ENCODE measurements at places on chromosomes 4 and X. TPM values are rescaled to one million over a fixed set of nuclear protein-coding genes. Genes with fewer than 3 reads are reported as not detected.

DNA sequence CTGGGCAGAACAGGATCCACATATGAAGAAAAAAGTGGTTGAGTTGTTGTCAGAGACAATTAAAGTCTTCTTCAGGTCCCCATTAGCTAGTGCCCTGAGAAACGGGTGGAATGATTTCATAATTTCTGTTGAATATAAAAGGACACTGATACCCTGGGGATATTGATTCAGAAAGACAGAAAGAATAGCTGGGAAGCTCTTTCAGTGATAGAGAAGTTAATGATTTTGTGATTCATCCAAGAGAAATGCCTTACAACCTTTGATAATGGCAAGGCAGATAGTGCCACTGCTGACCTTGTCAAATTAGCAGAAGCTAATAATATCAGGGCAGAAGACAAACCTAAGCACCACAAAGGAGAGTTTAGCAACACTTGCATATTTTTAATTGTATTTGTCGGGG, 37.9 kb downstream of the UNC5C start:
- no peaks in the 10 kb centered on the region for H3K4me1 ChIP-seq
- no peak for DNase-seq
- no peak overlapping the region for H3K4me3 ChIP-seq
- no peaks in the 10 kb centered on the region for H3K36me3 ChIP-seq

GRCh38 chr4:4930677-4931076, 71.2 kb downstream of the MSX1 start:
- no peaks in the 10 kb centered on the region for H3K4me1 ChIP-seq
- DNase-seq: no peak
- H3K4me3 ChIP-seq: no peak overlapping the region
- H3K27ac ChIP-seq: no peak overlapping the region
- no peaks in the 10 kb centered on the region for H3K36me3 ChIP-seq
- peaks cover 5% of the 10 kb centered on the region for H3K27me3 ChIP-seq

- no peaks in the 10 kb centered on the region for H3K27me3 ChIP-seq
- H3K4me1 ChIP-seq: no peaks in the 10 kb centered on the region
- no peaks in the 10 kb centered on the region for H3K36me3 ChIP-seq
- DNase-seq: no peak
- no peak overlapping the region for H3K4me3 ChIP-seq
Observed at GRCh38 chrX:110327336-110327735, 9.5 kb upstream of the AMMECR1 start.

KLHL13 gene
- total RNA-seq: 1.3 TPM

MAGEH1 gene
- total RNA-seq: 17.8 TPM

DNA sequence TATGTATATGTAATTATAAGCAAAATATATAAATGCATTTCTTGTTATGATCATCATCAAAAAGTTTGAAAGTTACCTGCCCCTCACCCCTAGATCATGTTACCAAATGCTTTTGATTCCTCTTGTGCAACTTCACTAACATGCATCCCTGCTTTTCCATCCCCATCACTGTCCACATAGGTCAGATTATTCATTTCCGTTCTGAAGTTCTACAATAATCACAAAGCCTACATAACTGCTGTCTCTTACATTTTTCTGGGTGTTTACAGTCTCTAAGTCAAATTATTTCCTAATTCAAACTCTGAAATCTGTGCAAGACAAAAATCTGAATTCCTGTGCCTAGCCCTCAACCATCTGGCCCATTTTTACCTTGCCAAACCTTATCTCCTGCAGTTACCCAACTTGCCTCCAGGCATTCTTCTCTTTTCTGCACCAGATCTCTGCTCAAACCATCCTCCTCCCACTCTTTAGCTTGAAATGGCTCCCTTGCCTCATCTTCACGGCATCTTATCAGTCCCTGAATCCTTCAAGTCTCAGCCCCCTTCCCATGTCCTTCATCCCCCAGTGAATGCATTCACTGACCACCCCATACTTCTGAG, 42.4 kb upstream of the SLC39A8 start:
- no peaks in the 10 kb centered on the region for H3K36me3 ChIP-seq
- no peak overlapping the region for H3K27ac ChIP-seq
- no peak for DNase-seq
- H3K4me1 ChIP-seq: peaks cover 17% of the 10 kb centered on the region

DNA sequence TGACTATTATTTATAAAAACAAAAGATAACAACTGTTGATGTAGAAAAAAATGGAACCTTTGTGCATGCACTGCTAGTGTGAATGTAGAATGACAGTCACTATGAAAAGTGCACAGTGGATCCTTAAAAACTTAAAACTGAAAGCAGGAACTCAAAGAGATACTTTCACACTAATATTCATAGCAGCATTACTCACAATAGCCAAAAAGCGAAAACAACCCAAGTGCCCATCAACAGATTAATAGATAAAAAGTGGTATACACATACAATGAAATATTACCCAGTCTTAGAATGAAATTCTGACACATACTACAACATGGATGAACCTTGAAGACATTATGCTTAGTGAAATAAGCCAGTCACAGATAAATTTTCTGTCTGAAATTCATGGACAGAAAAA, 23.8 kb downstream of the CENPC start:
- peak overlapping the region; percentile 65 for H3K27ac ChIP-seq
- peaks cover 36% of the 10 kb centered on the region for H3K36me3 ChIP-seq
- H3K4me3 ChIP-seq: no peak overlapping the region
- peaks cover 58% of the 10 kb centered on the region for H3K4me1 ChIP-seq

- DNase-seq: no peak
- H3K4me3 ChIP-seq: no peak overlapping the region
- H3K36me3 ChIP-seq: no peaks in the 10 kb centered on the region
- no peak overlapping the region for H3K27ac ChIP-seq
Observed at GRCh38 chr4:174674305-174674840, 152.1 kb upstream of the HPGD start.

DNA sequence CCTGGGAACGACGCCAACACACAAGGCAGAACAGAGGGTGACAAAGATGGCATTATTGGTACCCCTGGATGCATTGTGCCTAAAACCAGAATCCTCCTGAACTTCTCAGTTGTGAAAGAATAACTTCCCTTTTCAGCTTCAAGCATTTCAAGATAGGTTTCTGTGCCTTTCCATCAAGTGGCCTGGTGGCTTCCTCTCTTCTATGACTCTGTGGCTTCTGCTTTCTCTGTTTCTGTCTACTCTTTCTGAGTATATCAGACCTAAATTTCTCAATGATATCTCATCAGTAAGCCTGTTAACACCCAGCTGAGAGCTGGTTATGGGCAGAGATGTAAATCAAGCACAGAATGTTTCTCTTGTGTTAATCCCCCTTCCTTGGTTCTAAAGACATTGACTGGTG, 21.4 kb upstream of the FAM9B start:
- H3K27ac ChIP-seq: no peak overlapping the region
- DNase-seq: no peak
- no peaks in the 10 kb centered on the region for H3K4me1 ChIP-seq
- no peaks in the 10 kb centered on the region for H3K27me3 ChIP-seq
- H3K4me3 ChIP-seq: no peak overlapping the region

GRCh38 chrX:37684973-37685372, 618 bp upstream of the XK start:
- no peaks in the 10 kb centered on the region for H3K27me3 ChIP-seq
- DNase-seq: no peak
- no peaks in the 10 kb centered on the region for H3K36me3 ChIP-seq
- no peak overlapping the region for H3K27ac ChIP-seq

DDX53 gene
- total RNA-seq: not detected

- H3K4me3 ChIP-seq: no peak overlapping the region
- no peaks in the 10 kb centered on the region for H3K27me3 ChIP-seq
- no peaks in the 10 kb centered on the region for H3K4me1 ChIP-seq
- no peak for DNase-seq
- H3K27ac ChIP-seq: no peak overlapping the region
Observed at GRCh38 chrX:3134316-3134945, 93.2 kb downstream of the ARSF start.

DNA sequence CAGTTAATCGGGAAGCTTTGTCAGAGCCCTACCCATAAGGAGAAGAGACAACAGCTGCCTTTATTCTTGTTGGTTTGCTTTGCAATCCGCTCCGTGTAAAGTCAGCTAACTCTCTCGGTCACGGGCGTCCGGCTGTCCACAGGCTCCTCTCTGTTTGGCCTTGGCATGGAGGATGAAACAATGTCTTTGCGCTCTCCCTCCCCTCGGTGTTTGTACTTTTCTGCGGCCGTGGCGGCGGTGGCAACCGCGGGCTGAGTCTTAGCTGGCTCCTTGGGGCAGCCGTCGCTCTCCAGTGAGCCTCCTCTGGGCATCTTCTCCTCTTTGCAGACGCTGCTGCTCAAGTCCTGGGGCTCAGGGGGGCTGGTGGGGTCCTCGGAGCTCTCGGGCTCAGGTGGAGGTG, 10.6 kb upstream of the IRAK1 start:
- H3K27me3 ChIP-seq: no peaks in the 10 kb centered on the region
- no peak overlapping the region for H3K4me3 ChIP-seq
- H3K27ac ChIP-seq: no peak overlapping the region
- H3K36me3 ChIP-seq: peaks cover 3% of the 10 kb centered on the region

HAUS7 gene
- 68.5 TPM for total RNA-seq

XAGE2 gene
- not detected for total RNA-seq

DNA sequence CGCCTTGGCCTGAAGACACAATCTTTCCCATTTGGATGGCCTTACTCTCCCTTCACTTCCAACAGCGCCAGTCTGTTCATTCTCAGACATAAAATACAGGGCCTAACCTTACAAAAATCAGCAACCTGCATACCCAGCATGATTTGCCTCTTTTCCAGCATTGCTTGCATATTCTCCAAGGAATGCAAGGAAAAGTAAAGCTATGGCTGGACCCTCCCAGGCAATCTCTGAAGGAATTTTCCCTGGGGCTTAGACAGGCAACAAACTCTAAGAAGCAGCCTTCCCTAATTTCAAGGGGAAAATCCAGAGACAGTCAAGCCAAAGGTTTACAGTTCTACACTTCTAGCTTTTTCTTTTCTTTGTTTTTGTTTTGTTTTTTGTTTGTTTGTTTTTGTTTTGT, 3.6 kb downstream of the DCTD start:
- peaks cover 50% of the 10 kb centered on the region for H3K4me1 ChIP-seq
- H3K27ac ChIP-seq: peak overlapping the region; percentile 24
- no peak for DNase-seq

ARHGAP4 gene
- total RNA-seq: 154 TPM

MAGED4 gene
- total RNA-seq: 0.25 TPM

DNA sequence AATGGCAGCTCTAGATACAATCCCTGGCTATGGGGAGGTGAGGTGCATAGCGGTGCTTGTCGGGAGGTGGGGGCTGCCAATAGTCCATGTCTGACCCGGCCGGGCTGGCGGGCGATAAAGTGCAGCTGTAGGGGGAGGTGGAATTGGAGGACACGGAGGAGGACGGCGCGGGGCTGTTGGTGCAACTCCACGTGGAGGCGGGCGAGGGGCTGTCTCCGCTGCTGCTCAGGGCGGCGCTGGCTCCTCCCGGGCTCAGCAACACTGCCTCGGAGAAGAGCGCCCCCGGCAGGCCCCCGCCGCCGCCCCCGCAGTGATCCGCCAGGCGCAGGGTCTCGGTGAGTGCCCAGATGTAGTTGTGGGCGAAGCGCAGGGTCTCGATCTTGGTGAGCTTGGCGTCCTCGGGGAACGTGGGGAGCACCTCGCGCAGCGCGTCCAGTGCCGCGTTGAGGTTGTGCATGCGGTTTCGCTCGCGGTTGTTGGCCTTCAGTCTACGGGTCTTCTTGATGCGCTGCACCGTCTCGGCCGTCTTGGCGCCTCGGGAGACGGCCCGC, 1.3 kb downstream of the NEUROG2 start:
- H3K4me3 ChIP-seq: peak overlapping the region; percentile 96
- no peaks in the 10 kb centered on the region for H3K36me3 ChIP-seq
- DNase-seq: peak; percentile 25
- peaks cover 37% of the 10 kb centered on the region for H3K4me1 ChIP-seq

ANOS1 gene
- total RNA-seq: not detected

DNA sequence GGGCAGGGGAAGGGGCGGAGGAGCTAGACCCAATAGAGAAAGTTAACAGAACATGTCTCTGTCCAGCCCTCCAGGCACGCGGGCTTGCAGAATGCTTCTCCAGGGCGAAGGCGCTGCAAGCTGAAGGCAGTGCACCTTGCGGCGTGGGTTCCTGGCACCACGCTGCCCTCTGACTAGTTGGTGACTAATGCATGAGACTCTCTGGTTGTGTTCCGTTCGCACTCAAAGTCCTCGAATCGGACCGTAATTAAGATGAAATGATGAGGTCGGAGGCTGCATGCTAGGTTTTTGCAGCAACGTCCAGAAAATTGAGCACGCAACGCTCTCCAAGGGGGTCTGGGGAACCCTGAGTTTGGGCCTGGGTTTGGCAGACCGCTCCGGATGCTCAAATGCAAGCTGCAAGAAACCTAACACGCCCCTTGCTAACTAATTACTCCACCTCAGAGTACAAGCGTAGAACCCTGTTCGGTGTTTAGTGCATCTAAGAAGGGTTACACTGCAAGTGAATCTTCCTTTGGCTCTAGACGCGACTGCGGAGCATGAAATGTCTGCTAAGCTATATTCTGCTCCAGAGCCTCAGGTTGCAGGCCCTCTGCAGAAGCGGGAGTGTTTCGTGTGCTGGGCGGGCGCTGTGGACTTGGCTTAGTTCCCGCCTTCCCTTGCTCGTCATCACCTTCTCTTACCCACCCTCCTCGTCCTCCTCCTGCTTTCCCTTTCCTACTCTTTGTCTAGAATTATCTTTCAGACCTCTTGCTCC, 57.1 kb upstream of the NKAP start:
- H3K27ac ChIP-seq: no peak overlapping the region
- H3K27me3 ChIP-seq: peaks cover 49% of the 10 kb centered on the region
- H3K4me3 ChIP-seq: peak overlapping the region; percentile 66
- DNase-seq: peak; percentile 28

- no peaks in the 10 kb centered on the region for H3K4me1 ChIP-seq
- no peaks in the 10 kb centered on the region for H3K27me3 ChIP-seq
- H3K27ac ChIP-seq: no peak overlapping the region
- no peak for DNase-seq
- no peaks in the 10 kb centered on the region for H3K36me3 ChIP-seq
Observed at GRCh38 chr4:43325220-43325967, 432.9 kb downstream of the GRXCR1 start.

GRCh38 chr4:151458148-151458547, 49.2 kb downstream of the FHIP1A start:
- no peaks in the 10 kb centered on the region for H3K36me3 ChIP-seq
- H3K4me1 ChIP-seq: no peaks in the 10 kb centered on the region
- H3K27me3 ChIP-seq: peaks cover 2% of the 10 kb centered on the region
- DNase-seq: no peak

FAM193A gene
- total RNA-seq: 20.1 TPM

FRAS1 gene
- total RNA-seq: not detected

GRCh38 chr4:86496094-86497080, 97.7 kb upstream of the PTPN13 start:
- no peak overlapping the region for H3K4me3 ChIP-seq
- H3K27ac ChIP-seq: no peak overlapping the region
- H3K27me3 ChIP-seq: no peaks in the 10 kb centered on the region
- peak; percentile 44 for DNase-seq

- H3K27ac ChIP-seq: no peak overlapping the region
- H3K4me3 ChIP-seq: no peak overlapping the region
- H3K4me1 ChIP-seq: no peaks in the 10 kb centered on the region
- H3K27me3 ChIP-seq: no peaks in the 10 kb centered on the region
Observed at GRCh38 chrX:49061916-49062315, 3.1 kb downstream of the CCDC120 start.

EDA2R gene
- total RNA-seq: 5.8 TPM

NUDT11 gene
- total RNA-seq: 1.5 TPM

Measured in activated naive CD4-positive, alpha-beta T cell treated with anti-CD3 and anti-CD28 coated beads for 36 hours (primary cell).